Activated CD4-positive, alpha-beta T cell treated with anti-CD3 and anti-CD28 coated beads, Interleukin-2, amount 10 ng/mL, durations not matched to agents 7 days and 5 days (primary cell): ENCODE measurements at places on chromosomes 3 and 15. TPM values are rescaled to one million over a fixed set of nuclear protein-coding genes. Genes with fewer than 3 reads are reported as not detected.

- H3K36me3 ChIP-seq = no peaks in the 10 kb centered on the region
- peaks cover 8% of the 10 kb centered on the region for H3K27me3 ChIP-seq
- no peaks in the 10 kb centered on the region for H3K4me1 ChIP-seq
- H3K27ac ChIP-seq = no peak overlapping the region
- no peak for DNase-seq
Observed at GRCh38 chr15:49696433-49696832, 75.6 kb downstream of the DTWD1 start.

GRCh38 chr3:65030847-65031463 is 343.2 kb upstream of the ADAMTS9 start:
- H3K4me1 ChIP-seq = no peaks in the 10 kb centered on the region
- H3K27ac ChIP-seq = no peak overlapping the region

DNA sequence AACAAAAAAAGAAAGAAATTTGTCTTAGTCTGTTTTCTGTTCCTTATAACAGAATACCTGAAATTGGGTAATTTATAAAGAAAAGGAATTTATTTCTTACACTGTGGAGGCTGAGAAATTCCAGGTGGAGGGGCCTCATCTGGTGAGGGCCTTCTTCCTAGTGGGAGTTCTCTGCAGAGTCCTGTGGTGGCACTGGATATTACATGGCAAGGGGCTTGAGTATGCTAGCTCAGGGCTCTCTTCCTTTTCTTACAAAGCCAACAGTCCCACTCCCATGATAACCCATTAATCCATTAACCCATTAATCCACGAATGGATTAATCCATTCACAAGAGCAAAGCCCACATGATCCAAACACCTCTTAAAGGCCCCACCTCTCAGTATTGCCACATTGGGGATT is 2.9 kb upstream of the SATB1 start:
- peak overlapping the region; percentile 51 for H3K27ac ChIP-seq
- H3K4me3 ChIP-seq = peak overlapping the region; percentile 63
- DNase-seq = no peak
- H3K27me3 ChIP-seq = no peaks in the 10 kb centered on the region

GRCh38 chr3:153972862-153973261 is 148.3 kb upstream of the ARHGEF26 start:
- no peak for DNase-seq
- H3K27me3 ChIP-seq = peaks cover 13% of the 10 kb centered on the region

GRCh38 chr3:180680097-180680430 is 775 bp upstream of the CCDC39 start:
- H3K27me3 ChIP-seq = peaks cover 52% of the 10 kb centered on the region
- no peaks in the 10 kb centered on the region for H3K36me3 ChIP-seq
- no peak overlapping the region for H3K27ac ChIP-seq
- H3K4me3 ChIP-seq = peak overlapping the region; percentile 73
- DNase-seq = peak; percentile 16
- H3K4me1 ChIP-seq = peaks cover 18% of the 10 kb centered on the region

DNA sequence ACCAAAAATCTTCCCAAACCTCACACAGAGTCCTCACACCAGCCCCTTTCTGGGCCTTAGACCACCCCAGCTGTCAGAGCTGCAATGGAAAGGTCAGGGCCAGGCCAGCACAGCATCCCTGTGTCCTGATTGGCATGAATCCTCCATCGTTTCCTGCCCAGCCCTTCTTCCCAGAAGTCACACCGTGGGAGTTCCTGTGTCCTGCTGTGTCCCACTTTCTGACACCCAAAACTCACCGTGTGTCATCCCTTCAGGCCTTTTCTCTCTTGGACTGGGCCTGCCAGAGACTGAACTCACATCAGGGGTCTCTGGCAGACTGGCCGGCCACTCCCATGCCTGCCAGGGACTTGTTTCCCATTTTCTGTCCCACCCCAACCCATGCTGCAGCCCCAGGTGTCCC is 32.5 kb upstream of the CHRNB4 start:
- H3K4me3 ChIP-seq = no peak overlapping the region
- no peaks in the 10 kb centered on the region for H3K4me1 ChIP-seq
- no peak for DNase-seq
- no peaks in the 10 kb centered on the region for H3K27me3 ChIP-seq

DNA sequence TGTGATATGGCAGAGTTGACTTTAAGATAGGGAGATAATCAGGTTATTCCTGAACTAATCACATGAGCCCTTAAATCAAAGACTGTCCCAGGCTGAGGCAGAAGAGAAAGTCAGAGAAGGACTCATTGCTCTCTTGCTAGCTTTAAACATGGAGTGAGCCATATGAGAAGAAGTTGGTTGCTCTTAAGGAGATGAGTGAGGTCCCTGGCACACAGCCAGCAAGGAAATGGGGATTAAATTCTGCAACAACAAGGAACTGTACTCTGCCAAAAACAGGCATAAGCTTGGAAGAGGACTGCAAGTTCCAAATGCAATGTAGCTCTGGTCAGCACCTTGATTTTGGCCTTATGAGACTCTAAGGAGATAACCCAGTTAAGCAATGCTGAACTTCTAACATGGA is 457.0 kb downstream of the PLOD2 start:
- H3K4me1 ChIP-seq = no peaks in the 10 kb centered on the region
- no peak overlapping the region for H3K4me3 ChIP-seq
- H3K27ac ChIP-seq = no peak overlapping the region
- H3K27me3 ChIP-seq = no peaks in the 10 kb centered on the region

- no peak overlapping the region for H3K27ac ChIP-seq
- no peak for DNase-seq
- peaks cover 2% of the 10 kb centered on the region for H3K27me3 ChIP-seq
Observed at GRCh38 chr3:82129221-82129801, 367.9 kb upstream of the GBE1 start.

GRCh38 chr15:25427861-25428260 is 11.0 kb downstream of the UBE3A start:
- H3K4me1 ChIP-seq = peaks cover 27% of the 10 kb centered on the region
- no peak for DNase-seq
- no peak overlapping the region for H3K27ac ChIP-seq
- peaks cover 36% of the 10 kb centered on the region for H3K36me3 ChIP-seq
- no peaks in the 10 kb centered on the region for H3K27me3 ChIP-seq

The HIGD2B gene
- not detected for total RNA-seq

DNA sequence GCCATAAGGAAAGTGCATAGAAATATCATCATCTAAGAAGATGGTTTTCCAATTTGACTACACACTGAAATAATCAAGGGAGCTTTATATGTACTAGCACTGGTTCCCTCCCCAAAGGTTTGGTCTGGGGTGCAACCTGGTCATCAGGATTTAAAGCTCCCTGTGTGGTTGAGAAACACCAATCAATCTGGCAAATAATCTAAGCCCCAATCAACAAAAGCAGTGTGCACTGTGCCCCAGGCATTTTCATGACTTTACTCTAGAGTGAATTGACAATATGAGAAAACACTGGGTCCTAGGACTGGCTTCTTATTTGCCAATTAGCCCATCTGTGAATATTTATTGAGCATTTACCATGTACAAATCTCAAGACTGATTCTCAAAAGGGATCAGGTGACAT is 255.1 kb downstream of the MEIS2 start:
- no peak for DNase-seq
- H3K4me1 ChIP-seq = no peaks in the 10 kb centered on the region
- no peak overlapping the region for H3K27ac ChIP-seq
- peaks cover 9% of the 10 kb centered on the region for H3K27me3 ChIP-seq
- no peak overlapping the region for H3K4me3 ChIP-seq

GRCh38 chr15:73335471-73335870 is 33.3 kb downstream of the HCN4 start:
- H3K27me3 ChIP-seq = no peaks in the 10 kb centered on the region
- no peaks in the 10 kb centered on the region for H3K4me1 ChIP-seq
- no peak for DNase-seq
- H3K36me3 ChIP-seq = no peaks in the 10 kb centered on the region

GRCh38 chr15:93983526-93983925 is 247.8 kb upstream of the MCTP2 start:
- no peak overlapping the region for H3K4me3 ChIP-seq
- peaks cover 2% of the 10 kb centered on the region for H3K27me3 ChIP-seq
- DNase-seq = no peak
- H3K36me3 ChIP-seq = no peaks in the 10 kb centered on the region

GRCh38 chr3:179375091-179375999 is 27.8 kb downstream of the MFN1 start:
- H3K4me3 ChIP-seq = no peak overlapping the region
- no peaks in the 10 kb centered on the region for H3K4me1 ChIP-seq
- peaks cover 42% of the 10 kb centered on the region for H3K36me3 ChIP-seq

DNA sequence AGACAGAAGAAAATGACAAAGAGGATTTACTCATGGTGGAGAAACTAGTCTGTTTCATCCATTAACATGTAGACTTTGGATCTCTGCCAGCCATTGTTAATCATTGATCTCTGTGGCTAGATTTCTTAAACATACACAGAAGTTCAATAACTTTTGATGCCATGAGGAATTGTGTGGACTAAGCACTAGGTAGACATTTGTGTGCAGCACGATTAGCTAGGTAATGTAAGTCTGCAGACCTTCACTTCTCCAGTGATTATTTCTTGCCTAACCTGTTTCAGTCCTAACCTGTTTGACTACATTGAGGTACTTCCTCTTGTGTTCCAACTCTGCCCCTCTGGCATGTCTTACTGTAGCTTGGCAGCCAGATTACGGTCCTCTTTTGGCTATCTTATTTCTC is 928.5 kb upstream of the ROBO1 start:
- no peak overlapping the region for H3K27ac ChIP-seq
- H3K36me3 ChIP-seq = no peaks in the 10 kb centered on the region
- no peak for DNase-seq
- no peaks in the 10 kb centered on the region for H3K27me3 ChIP-seq

- H3K27ac ChIP-seq = no peak overlapping the region
- DNase-seq = no peak
- H3K4me1 ChIP-seq = peaks cover 10% of the 10 kb centered on the region
- no peaks in the 10 kb centered on the region for H3K27me3 ChIP-seq
Observed at GRCh38 chr3:185479373-185479945, 19.4 kb downstream of the TMEM41A start.

GRCh38 chr15:95726891-95727290 is 603.6 kb upstream of the NR2F2 start:
- H3K4me1 ChIP-seq = no peaks in the 10 kb centered on the region
- no peak overlapping the region for H3K4me3 ChIP-seq
- no peaks in the 10 kb centered on the region for H3K36me3 ChIP-seq
- H3K27ac ChIP-seq = no peak overlapping the region

DNA sequence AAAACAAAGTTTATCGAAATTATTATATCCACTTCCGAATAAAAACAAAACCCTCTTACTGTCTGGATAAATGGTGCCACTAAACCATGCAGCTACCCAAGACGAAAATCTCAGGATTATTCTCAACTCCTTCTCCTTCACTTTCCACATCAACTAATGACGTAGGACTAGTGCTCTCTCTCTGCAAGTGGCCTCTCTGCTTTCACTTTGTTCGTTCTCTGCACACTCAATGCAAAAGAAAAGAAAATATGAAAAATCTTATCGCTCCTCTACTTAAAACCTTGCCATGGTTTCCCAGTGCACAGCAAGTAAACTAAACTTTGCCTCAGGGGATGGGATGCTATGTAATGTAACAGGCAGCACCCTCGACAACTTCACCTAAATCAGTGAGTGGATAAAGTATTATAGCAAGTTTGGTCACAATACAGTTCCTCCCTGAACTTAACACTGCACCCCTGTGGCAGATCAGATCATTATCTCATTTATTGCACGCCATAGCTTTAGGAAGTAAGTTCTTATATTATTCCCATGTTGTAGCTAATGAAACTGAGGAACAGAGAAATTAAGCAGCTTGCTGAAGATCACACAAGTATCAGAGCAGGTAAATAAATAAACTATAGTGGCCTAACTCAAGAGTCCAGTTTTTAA is 262.7 kb upstream of the GADL1 start:
- H3K4me3 ChIP-seq = peak overlapping the region; percentile 13
- H3K4me1 ChIP-seq = peaks cover 8% of the 10 kb centered on the region
- no peak for DNase-seq
- no peaks in the 10 kb centered on the region for H3K36me3 ChIP-seq

DNA sequence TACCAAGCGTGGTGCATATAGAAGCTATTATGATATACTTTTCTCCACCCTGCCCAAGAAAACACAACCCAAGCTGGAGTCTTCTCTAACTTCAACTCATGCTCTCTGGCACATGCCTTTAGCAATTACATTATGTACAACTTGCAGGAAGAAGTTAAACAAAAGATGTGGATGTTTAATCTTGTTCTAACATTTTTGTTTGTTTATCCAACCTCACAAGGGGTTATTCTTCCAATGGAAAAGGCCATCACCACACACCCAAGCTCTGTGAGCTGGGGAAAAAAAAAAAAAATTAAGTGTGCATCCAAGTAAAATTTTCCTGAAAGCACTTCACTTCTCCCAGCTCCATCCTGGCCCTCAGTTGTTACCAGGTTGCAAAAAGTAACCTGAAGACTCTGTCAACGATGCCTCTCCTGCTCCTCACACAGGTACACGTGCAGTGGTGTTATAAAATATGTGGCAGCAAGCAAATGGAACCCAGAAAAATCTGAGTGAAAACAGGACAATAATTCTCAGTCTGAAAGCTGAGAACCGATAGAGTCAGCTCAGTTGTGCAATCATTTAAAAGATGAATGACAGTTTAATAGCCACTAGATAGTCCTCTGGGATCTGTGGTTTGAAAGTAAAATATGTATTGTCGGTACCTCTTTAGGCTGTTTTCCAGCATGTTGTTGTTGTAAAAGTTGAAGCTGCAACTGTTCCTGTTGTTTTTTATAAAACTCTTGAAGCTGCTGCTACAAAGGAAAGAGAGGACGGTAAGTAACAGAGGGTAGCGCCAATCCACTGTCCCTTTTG is 531.4 kb downstream of the FOXP1 start:
- no peak overlapping the region for H3K4me3 ChIP-seq
- peaks cover 99% of the 10 kb centered on the region for H3K4me1 ChIP-seq
- H3K27ac ChIP-seq = peak overlapping the region; percentile 39
- H3K27me3 ChIP-seq = no peaks in the 10 kb centered on the region
- no peak for DNase-seq

DNA sequence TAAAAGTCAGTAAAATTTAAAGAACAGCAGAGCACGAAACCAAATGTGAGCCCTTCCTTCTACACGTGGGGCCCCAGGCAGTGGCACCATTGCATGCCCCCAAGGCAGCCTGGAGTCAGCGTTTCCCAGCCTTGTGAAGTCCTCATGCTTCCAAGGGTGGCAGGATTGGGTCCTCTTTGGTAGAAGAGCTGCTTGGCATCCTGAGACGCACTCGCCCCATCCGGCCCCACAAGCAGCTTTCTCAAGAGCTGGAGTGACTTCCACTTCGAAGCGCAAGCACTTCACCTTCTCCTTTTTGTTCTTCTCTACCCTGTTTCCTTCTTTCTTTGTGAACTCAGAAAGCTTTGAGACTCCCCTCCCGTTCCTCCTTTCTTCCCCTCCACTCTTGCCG is 34.7 kb downstream of the ZNF710 start:
- H3K4me1 ChIP-seq = peaks cover 84% of the 10 kb centered on the region
- DNase-seq = no peak
- H3K4me3 ChIP-seq = no peak overlapping the region
- no peaks in the 10 kb centered on the region for H3K27me3 ChIP-seq
- peak overlapping the region; percentile 91 for H3K27ac ChIP-seq
- H3K36me3 ChIP-seq = peaks cover 10% of the 10 kb centered on the region

- no peak overlapping the region for H3K27ac ChIP-seq
- H3K27me3 ChIP-seq = peaks cover 23% of the 10 kb centered on the region
- no peak for DNase-seq
- no peak overlapping the region for H3K4me3 ChIP-seq
Observed at GRCh38 chr3:30020380-30020779, 586.0 kb upstream of the TGFBR2 start.

GRCh38 chr15:33699691-33700447 is 268.4 kb upstream of the CHRM5 start:
- no peaks in the 10 kb centered on the region for H3K4me1 ChIP-seq
- no peaks in the 10 kb centered on the region for H3K27me3 ChIP-seq
- no peak overlapping the region for H3K27ac ChIP-seq
- no peaks in the 10 kb centered on the region for H3K36me3 ChIP-seq
- no peak overlapping the region for H3K4me3 ChIP-seq
- DNase-seq = no peak

GRCh38 chr3:106242781-106243180 is 374.0 kb upstream of the CBLB start:
- no peaks in the 10 kb centered on the region for H3K27me3 ChIP-seq
- peaks cover 2% of the 10 kb centered on the region for H3K36me3 ChIP-seq
- H3K4me3 ChIP-seq = no peak overlapping the region
- peaks cover 4% of the 10 kb centered on the region for H3K4me1 ChIP-seq
- no peak for DNase-seq
